NCI-H187 treated with DMSO at 0.1 percent for 48 hours (cell line): ENCODE measurements at places on chromosomes 3 and 15.

- no peak for DNase-seq
Measured at GRCh38 chr3:159795042-159795441, 193.6 kb upstream of the IL12A start.

- no peak for DNase-seq
Measured at GRCh38 chr15:38049891-38050290, 115.5 kb downstream of the TMCO5A start.

DNA sequence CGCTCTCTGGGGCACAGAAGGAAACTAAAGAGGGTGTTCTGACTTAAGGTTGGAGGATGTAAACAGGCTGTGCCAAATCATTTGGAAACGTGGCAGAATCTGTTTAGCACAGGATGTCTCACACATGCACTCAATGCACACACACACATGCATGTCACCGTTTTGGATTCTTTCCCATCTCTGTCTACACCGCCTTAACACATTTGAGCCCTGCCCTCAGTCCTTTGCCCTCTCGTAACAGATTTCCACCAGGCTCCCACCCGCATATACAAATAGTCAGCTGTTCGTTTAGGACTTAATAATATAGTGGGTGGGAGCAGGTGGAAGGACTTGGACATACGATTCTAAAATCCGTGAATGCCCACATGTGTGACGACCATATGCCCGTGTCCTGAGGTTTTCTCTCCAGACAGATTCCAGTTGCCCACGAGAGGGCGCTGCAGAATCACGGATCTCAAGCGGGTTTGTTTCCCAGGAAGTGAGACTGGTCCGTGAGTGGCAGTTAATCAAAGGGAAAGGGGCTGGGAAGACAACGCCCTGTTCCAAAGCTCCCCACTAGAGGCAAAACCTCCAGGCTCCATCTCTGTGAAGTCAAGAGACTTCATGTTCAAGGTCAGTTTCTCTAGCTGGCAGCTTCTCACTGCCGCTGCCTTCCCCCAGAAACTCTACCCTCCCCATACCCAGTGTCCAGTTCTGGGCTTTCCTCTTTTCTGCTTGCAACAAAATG, 44.5 kb downstream of the NOX5 start:
- peak; percentile 57 for DNase-seq

DNA sequence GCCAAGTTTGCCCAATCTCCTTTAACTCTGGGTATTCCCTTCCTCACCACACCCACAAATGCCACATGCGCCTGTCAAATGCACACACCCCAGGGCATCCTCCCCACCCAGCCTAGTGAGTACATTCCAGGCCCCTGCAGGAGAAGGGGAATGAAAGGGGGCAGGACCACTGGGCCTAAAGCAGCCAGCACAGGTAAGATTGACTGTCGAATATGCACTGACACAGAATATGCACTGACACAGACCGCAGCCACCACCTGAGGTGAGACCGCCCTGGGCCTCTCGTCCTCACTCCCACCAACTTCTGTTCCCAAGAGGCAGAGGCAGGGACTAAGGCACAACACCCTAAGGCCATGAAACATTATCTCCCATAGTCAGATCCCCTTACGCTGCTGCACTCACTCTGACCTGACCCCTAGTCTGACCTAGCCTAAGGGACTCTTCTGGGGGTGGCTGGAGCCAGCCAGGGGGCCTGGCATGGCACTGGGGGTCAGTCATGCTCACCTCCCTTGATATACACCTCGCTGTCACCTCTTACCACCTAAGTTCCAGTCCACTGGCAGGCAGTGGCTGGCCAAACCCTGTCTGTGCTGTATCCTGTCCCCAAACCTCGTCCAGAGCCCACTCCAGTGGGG, 10.8 kb downstream of the AP3B2 start:
- DNase-seq: no peak

GRCh38 chr15:51181905-51182304, 87.2 kb upstream of the TNFAIP8L3 start:
- no peak for DNase-seq

DNA sequence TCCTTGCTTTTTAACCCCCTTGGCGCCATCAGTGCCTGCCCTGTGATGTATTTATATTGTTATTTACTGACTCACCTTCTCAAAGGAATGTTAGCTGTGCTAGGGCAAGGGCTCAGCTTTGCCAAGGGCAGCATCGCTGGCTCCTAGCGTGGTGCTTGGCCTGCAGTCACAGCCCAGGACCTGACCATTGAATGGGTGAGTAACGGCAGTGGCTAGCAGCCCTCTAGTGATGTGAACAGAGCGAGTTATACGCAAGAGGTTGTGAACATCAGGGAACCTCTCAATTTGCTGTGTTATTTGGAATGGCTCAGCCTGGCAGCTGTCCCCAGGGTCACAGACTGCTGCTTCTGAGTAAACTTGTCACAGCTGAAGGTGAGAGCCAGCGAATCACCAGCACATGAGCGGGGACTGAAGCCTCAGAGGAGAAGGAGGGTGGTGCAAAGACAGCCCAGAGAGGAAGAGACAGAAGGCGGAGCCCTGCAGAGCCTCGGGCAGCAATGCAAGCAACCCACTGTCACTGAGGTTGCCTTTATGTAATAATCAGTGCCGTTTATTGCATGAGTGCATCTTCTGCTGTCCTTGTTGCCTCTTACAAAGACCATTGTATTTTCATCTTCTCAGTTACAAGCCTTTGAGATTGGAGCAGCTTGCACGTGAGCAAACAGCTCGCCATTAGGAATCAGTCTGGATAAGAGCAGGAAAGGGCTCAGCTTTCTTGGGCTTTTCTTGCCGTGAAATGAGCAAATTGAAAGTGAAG, 158.3 kb downstream of the SLCO3A1 start:
- DNase-seq: peak; percentile 68

- DNase-seq: no peak
Measured at GRCh38 chr15:90002428-90002844, 1.3 kb downstream of the ZNF710 start.

DNA sequence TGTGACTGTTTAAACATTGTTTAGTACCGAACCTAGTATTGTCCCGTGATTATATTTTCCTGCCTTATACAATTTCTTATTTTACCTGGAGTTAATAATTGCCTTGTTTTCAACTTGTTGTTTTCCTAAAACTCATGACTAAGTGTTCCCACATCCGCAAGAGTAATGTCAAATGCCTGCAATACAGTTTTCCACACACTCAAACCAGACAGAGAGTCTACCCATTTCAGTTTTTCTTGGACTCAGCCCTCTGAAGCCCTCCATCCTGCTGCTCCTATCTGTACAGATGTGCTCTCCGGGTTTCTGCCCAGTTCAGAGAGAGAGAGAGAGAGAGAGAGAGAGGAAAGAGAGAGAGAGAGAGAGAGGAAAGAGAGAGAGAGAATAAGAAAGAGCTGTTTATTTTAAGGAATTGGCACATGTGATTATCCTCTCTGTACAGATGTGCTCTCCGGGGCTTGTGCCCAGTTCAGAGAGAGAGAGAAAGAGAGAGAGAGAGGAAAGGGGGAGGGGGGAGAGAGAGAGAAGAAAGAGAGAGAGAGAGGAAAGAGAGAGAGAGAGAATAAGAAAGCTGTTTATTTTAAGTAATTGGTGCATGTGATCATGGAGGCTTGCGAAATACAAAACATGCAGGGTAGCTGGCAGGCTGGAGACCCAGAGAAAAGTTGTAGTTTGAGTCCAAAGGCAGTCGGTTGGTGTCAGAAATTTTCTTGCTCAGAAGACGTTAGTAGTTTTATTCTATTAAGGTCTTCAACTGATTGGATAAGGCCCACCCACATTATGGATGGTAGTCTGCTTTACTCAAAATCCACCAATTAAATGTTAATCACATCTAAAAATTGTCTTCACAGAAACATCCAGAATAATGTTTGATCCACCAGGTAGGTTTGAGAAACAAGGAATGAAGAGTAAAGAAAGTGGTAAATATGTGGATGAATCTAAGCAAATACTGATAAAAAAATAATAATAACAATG, 104.1 kb upstream of the GOLGA8J start:
- no peak for DNase-seq

GRCh38 chr3:47978386-47978785, 37.8 kb downstream of the MAP4 start:
- no peak for DNase-seq

GRCh38 chr3:133457025-133457424, 57.2 kb downstream of the BFSP2 start:
- no peak for DNase-seq

DNA sequence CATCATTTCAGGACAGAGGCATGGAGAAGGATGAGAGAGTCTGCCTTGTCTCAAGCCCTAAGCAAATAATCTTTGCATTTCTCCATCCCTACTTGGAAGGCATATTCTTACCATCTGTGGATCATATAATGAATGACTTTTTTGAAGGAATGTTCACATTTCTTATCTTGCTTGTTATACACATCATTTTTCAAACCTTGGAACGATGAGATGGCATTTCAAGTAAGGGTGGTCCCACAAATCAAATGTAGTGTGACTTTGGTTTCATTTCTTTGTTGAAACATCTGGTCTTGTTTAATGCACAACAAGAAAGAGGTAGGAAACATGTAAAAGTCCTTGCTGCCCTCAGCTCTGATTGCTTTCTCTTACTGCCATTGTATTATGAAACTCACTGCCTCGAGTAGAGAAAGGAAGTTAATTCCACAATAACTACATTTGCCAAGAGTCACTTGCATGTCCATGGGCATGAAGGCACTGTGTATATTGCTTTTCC, 32.1 kb downstream of the RBMS3 start:
- DNase-seq: no peak

DNA sequence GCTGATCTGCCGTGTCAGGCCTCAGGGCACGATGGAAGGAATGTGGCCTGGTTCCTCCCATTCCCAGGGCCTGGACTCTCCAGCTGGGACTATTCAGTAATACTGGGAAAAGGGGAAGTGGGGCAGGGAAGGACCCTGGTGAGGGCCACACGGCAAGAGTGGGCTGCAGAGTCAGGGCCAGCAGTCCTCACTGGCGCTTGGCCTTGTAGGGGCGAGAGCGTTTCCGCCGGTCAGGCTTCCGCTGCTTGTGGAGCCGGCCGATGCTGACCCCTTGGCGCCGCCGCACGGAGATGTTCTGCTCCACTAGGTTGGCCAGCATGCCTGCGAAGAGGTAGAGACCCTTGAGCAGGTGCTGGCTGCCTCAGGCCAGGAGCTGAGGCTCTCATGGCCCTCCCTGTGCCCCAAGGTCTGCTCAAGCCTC, 42.8 kb downstream of the SEMA3G start:
- DNase-seq: no peak

DNA sequence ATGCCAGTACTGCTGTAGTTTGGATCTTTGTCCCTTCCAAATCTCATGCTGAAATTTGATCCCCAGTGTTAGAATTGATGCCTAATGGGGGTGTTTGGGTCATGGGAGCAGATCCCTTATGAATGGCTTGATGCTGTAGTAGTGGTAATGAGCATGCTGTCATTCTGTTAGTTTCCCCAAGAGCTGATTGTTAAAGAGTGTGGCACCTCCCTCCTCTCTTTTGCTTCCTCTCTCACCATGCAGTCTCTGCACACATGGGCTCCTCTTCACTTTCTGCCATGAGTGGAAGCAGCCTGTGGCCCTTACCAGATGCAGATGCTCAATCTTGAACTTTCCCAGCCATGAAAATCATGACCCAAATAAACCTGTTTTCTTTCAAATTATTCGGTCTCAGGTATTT, 141.3 kb upstream of the DPPA4 start:
- no peak for DNase-seq

- DNase-seq: no peak
Measured at GRCh38 chr3:63966871-63967270, 54.7 kb upstream of the SCAANT1 start.

DNA sequence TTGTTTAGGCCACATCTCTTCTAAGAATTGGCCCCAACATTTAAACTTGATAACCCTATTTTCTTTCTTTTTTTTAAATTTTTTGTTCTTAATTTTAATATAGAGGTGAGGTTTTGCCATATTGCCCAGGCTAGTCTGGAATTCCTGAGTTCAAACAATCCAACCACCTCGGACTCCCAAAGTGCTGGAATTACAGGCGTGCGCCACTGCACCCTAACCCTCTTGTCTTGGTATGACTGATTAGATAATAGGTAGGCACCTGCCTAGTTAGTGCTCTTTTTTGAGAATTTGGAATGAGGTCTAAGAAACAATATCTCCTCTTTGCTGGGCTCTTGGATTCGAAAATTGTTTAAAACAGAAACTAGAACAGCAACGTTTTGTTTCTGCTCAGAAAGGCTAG, 116.4 kb upstream of the GOLGA6L6 start:
- no peak for DNase-seq

GRCh38 chr15:68383161-68384074, 48.5 kb downstream of the ITGA11 start:
- DNase-seq: no peak

- no peak for DNase-seq
Measured at GRCh38 chr3:159346271-159346903, 544.5 kb downstream of the MFSD1 start.

GRCh38 chr3:45554006-45554666, 40.4 kb upstream of the LIMD1 start:
- DNase-seq: no peak

DNA sequence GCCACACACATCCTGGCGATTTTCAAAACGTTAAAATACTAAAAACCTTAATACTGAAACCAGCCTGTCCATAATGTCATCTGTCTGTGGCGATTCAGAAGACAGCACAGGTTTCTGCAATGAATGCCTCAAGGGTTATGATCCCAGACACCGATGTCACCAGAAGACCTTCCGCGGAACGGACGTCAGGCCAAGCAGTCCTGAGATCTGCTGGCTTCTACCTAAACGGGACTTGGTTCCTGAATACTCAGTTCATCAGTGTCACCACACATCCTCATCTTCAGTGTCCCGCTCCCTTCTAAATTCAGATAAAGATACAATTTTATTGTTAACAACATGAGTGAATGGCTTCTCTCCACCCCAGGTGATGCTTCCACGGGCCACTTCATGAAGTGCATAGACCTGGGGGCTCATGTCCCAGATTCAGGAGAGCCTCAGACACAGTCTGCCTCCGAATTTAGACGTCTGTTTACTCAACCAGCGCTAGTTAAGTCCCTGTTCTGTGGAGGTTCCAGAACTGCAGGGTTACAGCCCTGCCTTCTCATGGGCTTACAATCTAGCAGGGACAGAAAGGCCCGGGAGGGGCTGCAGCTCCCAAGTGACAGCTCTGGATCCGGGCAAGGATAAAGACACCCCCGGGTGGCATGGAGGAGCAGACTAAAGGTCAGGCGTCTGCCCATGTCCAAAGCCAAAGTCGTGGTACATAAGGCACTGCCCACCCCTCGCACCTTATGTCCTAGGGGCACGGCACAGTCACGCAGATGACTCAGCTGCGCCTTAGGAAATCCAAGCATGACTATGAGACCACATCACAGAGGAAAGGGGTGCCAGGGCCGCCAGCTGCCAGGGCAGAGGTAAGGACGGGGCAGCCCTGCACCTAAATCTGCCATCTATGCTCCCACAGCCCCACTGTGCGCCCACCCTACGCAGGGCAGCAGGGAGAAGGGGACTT, 75.9 kb downstream of the VGLL4 start:
- DNase-seq: no peak

GRCh38 chr3:164351131-164351530, 727.2 kb downstream of the SI start:
- DNase-seq: no peak

DNA sequence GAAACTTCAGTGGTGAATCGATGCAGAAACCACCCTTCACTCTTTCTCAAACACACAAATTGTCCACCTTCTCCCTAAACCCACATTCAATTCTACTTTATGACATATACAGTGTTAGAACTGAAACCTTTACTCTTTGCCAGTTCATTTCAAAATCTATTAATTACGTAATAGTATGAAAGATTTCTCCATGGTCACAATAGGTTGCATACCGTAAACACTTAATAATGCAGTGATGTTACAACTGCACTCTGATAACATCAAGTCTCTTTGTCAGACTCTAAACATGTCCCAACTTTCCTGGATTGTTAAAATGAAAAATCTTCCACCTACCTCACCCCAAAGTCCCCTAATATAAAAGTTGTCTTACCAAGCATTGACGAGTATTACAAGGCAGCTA, 111.8 kb upstream of the PROK2 start:
- DNase-seq: no peak
